CD4-positive, alpha-beta T cell treated with Interleukin-2 at 100 ng/mL for 4 hours (primary cell): ENCODE measurements at places on chromosomes 16 and 17.
A peak's percentile ranks its signal among the peaks of the same experiment; 100 is the strongest.

GRCh38 chr17:35630530-35631148 is 43.5 kb downstream of the AP2B1 start:
- DNase-seq: no peak

DNA sequence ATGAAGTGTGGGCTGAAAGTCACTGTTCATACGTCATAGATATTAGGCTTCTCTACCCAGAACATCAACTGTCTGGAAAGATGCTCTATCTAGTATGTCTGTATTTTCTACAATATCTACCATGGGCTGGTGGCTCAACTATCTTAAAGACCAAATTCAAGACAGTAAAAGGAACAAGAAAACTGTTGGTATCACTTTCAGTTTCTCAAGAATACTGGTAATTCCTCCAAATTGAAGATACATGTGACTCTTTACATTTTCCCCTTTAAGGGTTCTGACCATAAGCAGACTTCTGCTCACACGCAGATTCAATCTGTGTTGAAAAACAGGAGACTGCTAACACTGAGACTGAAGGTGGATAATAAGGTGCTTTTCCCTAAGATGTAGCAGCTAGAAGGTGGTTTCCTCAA is 24.2 kb downstream of the XPO6 start:
- DNase-seq: peak; percentile 39

DNA sequence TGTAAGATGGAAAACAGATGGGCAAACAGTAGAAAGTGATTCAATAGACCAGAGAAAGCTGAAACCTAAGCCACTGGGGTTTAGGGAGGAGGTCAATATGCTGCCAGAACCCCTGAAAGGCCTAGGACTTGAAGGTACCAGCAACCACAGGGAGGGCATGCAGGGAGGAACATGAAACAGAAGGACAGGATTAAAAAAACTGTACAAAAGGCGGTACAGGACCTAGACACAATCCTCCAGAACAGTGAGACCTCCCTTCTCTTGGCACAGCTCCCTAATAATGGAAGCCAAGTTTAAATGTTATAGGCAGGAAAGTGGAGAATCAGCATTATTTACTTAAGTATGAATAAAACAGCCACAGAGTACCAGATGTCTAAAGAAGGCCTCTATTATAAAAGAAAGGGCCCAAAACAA is 105.5 kb downstream of the SPAG9 start:
- DNase-seq: no peak

DNA sequence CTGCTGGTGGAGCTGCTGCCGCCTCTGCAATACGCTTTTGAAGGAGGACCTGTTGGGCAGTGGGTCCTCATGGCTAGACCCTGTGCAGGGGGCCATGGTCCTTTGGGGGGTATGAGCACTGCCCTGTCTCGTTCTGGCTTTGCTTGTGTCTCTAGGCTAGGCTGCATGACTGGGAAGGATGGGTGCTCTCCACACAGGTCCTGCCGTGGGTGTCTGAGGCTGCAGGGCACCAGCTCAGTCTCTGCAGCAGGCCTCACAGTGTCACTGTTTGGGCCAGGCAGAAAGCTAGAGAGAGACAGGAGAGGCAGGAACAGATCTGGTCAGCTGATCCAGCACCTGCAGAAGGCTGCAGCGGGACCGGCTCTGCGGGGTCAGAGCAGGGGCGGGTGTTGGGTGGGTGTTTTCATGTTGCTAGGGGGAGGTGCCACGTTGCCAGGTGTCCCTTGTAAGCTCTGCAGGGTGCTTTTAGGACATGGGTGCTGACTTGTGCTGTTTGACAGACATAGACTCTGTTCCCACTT is 111.4 kb downstream of the SNX29 start:
- DNase-seq: peak; percentile 29

GRCh38 chr16:64470916-64471315 is 650.9 kb downstream of the CDH11 start:
- no peak for DNase-seq
